Esophagus squamous epithelium (tissue), 5 donors: ENCODE measurements at places on chromosomes 11 and 22. TPM values are rescaled to one million over a fixed set of nuclear protein-coding genes. Genes with fewer than 3 reads are reported as not detected.

The SLC29A2 gene
- 2.9 TPM for total RNA-seq

DNA sequence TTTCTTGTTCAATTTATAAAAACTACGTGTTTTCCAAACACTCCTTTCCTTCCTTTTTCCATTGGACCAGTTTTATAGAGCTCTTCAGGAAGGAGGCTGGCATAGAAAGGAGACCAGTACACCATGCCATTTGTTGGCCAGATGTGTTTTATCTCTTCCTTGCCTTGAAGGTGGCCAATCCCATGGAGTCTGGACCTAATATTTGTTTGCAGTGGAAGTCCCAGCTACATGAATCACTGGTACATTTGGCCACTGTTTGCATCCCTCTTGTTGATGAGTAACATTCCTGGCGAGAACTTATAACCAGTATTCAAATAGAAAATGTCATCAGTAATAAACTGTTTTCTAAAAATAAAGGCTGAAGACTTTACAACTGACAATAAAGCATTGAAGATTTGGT, 110.2 kb downstream of the ANO3 start:
- DNase-seq = no peak

The CHADL gene
- total RNA-seq = 3.7 TPM

The LIPT2 gene
- 3.6 TPM for total RNA-seq

GRCh38 chr11:91730057-91730456, 494.6 kb upstream of the FAT3 start:
- no peak for DNase-seq

GRCh38 chr11:14549891-14550290, 29.7 kb upstream of the PSMA1 start:
- no peak for DNase-seq

The ZNF280B gene
- total RNA-seq = 0.08 TPM

GRCh38 chr11:6682936-6683861, at the start of gene MRPL17:
MRPL17 (minus strand) TSS chr11:6683340; CDS start chr11:6683296, 44 bp downstream.
- DNase-seq = peak; percentile 91

DNA sequence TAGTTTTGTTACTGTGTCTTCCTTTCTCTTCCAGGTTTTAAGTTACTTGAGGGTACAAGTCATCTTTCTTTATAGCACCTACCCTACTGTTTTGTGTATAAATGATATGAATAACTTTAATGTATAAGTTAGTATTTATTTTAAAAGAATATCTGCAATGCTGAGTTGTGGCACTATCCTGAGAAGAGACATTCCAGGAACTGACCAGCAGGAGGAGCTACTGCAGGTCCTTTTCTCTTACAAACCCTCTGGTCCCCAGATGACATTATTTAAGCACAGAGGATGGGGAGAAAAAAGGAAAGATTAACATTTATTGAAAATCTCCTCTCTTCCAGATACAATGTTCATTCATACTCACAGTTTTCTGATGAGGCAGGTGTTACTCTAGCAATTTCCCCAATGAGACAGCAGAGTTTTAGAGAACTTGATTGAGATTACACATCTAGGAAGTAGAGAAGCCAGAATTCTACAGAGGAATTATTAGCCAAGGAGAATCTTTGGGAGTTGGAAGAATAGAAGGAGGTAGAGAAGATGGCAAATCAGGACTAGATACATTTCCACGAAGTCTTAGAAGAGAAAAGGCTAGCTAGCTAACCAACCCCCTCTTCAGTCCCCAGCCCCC, 541.2 kb upstream of the API5 start:
- DNase-seq = no peak

DNA sequence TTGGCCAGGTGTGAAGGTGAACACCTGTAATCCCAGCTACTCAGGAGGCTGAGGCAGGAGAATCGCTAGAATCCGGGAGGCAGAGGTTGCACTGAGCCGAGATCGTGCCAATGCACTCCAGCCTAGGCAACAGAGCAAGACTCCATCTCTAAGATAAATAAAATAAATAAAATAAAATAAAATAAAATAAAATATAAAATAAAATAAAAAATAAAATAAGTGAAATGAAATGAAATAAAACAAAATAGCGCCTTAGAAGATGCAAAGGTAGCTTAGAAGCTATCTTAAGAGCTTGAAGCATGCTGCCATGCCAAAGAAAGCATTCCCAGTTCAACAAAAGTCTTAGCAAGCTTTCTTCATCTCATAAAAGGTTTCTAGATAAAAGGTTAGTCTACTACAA, 6.9 kb upstream of the APOBEC3C start:
- DNase-seq = no peak

GRCh38 chr22:29946220-29946619, 63.2 kb downstream of the MTMR3 start:
- no peak for DNase-seq

The UCP3 gene
- total RNA-seq = 1.5 TPM

DNA sequence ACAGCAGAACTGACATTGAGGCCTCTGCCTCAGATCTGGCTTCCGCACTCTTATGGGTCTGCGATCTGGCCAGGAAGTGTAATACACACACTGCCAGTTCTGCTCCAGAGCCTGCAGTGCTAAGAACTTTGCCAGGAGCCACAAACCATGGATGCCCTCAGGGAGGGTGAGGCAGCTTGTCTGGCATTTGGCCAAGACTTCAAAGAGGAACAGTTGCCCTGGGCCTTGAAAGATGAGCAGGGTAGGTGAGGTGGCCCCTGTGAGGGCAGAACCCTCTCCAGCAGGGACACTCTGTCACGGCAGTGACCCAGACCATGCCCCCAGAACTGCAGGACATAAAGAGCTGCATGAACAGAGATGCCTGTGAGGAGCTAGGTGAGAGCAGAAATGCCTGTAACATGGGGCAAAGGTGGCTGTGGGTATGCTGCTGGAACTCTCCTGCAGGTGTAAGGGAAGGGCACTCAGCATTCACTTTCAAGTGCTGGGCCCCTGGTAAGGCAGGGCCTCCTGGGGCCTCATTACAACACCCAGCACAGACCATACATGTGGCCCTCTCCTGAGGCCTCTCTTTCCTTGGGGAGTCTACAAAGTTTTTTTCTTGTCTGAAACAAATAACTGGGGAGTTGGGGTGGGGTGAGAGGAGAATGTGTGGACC, 47.3 kb downstream of the NEU3 start:
- DNase-seq = no peak

DNA sequence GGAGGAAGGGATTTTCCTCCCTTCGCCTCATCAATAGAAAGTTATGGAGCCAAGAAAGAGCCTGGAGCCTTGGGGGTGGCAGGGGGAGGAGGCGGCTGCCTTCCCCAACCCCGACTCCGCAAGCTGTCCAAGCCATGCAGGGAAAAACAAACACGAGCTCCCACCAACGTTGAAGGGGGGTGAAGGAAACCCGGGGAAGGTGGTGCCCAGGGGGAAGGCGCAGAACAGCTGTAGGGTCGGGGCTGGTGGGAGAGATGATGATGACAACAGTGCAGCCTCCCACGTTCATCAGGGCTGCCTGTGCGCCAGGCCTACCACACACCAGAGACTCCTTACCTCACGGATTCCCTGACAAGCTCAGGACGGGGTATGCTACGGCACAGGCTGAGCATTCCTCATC, 73.5 kb downstream of the SCUBE1 start:
- DNase-seq = no peak

- DNase-seq = no peak
These were observed 29.7 kb downstream of the XRCC6 start for GRCh38 chr22:41650821-41651220.

DNA sequence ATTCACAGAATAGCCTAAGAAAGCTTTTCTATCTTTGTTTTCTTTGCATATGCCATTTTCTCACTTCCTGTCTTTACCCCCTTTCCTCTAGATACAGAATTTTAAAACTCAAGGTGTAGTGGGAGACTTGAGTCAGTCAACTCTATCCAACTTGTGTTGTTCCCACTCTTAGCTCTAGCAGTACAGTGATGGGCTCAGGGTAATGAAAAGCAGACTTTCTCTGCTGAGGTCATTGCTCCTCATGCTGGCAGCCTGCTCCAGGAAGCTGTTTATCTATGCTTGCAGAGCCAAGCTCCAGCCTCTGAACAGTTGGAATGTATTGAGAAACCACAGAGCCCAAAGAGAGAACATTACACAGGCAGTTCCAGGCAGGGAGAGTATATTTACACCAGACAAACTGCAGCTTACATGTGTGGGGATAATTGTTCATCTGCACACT, 68.1 kb downstream of the CSTPP1 start:
- DNase-seq = no peak

The NEFH gene
- total RNA-seq = 0.95 TPM

The DGCR2 gene
- total RNA-seq = 54.2 TPM

- no peak for DNase-seq
These were observed 87.8 kb upstream of the CARD18 start for GRCh38 chr11:105227363-105227762.

The RIMBP3C gene
- total RNA-seq = not detected

DNA sequence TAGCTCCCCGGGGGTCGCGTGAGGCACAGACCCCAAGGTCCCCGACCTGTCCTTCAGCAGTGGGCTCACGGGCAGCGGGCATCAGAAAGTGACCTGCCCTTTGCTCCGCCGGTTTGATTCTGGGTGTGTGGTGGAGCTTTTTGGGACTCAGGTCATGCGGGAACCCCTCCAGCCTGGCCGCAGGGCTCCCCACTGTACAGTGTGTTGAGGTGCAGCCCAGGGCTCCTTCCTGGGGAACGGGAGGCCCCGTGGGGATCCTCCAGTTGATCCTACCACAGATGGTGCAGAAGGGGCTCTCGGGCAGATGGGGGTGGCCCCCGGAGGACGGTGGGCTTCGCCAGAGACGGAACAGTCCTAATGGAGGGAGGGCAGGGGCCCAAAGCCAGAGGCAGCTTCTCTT, 24.2 kb downstream of the MUC6 start:
- no peak for DNase-seq

DNA sequence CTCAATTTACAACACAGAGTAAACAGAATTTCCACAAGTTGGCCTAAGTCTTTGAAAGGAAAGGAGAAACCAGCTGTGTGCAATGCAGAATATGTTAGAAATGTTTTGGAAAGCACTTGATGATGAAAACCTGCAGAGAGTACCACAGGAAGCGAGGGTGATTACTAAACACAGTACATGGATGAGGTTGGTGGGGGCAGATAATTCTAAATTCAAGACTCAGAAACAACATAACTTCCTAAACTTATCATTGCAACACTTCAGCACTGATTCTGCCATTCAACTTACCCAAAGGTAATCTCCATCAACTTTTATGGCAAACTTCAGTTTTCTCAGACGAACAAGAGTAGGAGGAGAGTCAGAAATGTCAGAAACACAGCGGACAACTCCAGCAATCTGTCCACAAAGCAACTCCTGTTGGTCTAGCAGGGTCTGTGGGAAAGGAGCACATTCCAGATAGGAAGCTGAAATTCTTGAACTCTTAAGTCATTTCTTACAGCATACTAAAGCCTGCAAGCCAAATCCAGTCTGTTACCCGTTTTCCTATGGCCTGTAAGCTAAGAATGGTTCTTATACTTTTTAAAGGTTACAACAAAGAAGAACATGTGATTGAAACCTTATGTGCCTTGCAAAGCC, 6.8 kb downstream of the HPS4 start:
- DNase-seq = no peak

The TBX1 gene
- 4.4 TPM for total RNA-seq

- no peak for DNase-seq
These were observed 99.1 kb downstream of the GAB2 start for GRCh38 chr11:78318321-78319114.

DNA sequence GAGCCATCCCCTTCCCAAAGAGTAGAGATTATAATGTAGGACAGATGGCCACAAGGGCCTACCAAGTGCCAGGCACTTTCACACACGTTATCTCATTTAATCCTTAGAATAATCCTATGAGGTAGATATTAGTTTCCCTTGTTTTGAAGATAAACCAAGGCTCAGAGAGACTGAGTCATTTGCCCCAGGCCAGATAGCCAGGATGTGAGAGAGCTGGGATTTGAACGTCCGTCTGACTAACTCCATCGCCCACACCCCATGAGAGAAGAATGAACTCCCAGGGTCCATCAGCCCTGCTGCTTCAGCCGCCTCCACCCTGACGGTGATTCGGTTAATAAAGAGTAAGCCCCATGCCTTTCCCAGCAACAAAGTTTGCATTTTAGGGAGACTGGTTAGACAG, 10.7 kb downstream of the PRG3 start:
- DNase-seq = no peak

GRCh38 chr11:22521226-22521625, 104.4 kb downstream of the FANCF start:
- no peak for DNase-seq

The RTCB gene
- total RNA-seq = 48.1 TPM

- DNase-seq = no peak
These were observed 6.6 kb upstream of the APOL2 start for GRCh38 chr22:36245805-36246356.

The BBOX1 gene
- total RNA-seq = 13.0 TPM

DNA sequence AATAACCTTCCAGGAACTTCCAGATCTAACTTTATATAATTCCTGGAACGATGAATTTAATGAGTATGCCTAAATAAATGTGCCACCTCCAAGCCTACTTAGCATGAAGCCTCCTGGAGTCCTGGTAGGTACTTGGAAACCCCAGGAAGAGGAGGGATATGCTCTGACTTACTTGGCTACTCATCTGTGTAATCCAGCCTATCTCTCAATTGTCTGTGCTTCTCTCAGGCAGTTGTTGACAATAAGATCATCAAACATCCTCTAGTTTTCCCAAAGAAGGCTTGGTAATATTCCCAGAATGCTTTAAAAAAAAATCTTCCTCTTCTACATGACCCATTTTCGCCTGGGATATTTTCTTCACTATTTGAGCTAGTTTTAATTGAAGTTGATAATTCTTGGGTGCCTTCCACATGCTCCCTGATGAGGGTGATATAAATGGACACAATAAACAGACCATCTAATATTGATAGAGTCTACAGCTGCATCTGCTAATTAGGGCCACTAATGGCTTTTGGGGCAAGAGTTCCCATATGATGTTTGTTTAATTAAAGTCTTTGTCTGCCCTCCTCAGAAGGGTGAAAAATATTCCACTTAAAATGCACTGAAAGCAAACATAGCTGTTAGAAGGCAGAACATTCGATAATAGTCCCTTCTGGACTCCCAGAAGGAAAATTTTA, 75.5 kb upstream of the RAB38 start:
- no peak for DNase-seq

The OR2AG1 gene
- not detected for total RNA-seq

DNA sequence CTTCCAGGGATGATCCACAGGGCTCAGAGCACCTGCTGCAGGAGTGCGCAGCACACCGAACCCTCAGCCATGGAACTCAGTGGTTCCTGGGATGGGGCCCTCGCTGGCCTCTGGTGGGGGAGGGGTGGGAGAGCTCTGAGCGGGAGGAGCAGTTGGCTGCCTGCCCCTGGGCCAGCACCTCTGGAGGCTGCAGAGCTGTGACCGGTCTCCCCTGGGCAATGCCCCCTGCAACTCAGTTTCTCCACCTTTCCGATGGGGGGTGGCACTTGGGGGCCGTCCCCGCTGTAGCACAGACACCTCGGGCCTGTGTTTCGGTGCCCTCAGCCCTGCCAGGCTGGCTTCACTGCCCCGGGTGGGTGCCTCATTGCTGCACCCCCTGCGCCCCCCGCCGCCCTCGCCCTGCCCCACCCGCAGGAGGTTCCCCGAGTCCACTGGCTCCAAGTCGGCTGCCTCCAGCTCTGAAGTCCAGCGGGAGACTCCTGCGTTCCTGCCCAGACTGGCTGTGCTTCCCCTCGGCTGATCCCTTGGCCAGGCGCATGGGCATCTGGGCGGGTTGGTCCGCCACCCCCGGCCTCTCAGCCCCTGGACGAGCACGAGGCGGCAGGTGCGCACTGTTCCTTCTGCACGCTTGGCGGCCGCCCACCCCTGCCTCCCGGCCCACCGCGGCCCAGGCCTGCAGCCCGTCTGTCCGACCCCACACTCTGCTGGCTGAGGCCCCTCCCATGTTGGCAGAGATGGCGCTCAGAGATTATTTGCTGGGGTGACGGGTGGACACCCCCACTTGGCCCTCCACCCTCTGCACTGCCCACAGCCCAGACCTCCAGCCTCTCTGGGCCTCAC, 1.8 kb downstream of the MUC6 start:
- DNase-seq = no peak
